ENCODE measurements at places on chromosomes 4 and X.

DNA sequence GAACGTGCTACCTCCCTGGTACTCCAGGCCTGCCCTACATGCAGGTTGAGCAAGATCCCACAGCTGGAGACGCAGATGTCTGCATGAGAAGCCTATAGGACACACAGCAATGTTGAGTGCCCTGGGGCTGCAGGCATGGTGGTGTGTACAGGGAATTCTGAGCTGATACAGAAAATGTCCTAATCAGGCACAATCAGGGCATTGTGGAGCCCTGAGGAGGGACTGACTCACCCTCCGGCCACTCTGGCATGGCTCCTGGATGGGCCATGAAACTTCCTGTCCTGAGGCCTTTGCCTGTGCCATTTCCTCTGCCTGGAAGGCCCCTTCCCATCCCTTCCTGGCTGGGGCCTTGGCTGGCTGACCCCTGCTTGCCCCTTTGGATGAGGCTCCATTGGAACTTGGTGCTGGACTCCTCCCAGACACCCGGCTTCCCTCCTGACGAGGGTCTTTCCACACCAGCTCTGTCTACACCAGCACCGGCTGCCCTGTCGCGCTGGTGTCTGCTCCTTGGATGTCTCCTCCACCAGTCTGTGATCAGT lies 16.7 kb upstream of the AFAP1 start:
- DNase-seq, result no peak

DNA sequence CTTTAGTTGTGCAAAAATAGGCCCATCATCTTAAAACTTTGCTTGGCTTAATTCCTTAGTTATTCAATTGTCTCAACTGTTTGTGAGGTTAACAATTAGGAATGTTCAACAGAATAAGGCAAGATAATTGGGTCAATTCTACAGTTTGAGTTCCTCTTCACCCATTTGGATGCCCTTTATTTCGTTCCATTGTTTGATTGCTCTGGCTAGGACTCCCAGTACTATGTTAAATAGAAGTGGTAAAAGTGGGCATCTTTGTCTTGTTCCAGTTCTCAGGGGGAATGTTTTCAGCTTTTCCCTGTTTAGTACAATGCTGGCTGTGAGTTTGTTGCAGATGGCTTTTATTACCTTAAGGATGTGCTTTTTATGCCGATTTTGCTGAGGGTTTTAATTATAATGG lies 761.5 kb upstream of the GRIA3 start:
- DNase-seq, result no peak

GRCh38 chr4:78656968-78657445 lies 105.4 kb downstream of the ANXA3 start:
- no peak for DNase-seq

GRCh38 chr4:58760737-58761136 lies 1650.6 kb upstream of the IGFBP7 start:
- DNase-seq, result peak; percentile 7

GRCh38 chr4:132824761-132825160 lies 324.3 kb upstream of the PCDH10 start:
- no peak for DNase-seq

DNA sequence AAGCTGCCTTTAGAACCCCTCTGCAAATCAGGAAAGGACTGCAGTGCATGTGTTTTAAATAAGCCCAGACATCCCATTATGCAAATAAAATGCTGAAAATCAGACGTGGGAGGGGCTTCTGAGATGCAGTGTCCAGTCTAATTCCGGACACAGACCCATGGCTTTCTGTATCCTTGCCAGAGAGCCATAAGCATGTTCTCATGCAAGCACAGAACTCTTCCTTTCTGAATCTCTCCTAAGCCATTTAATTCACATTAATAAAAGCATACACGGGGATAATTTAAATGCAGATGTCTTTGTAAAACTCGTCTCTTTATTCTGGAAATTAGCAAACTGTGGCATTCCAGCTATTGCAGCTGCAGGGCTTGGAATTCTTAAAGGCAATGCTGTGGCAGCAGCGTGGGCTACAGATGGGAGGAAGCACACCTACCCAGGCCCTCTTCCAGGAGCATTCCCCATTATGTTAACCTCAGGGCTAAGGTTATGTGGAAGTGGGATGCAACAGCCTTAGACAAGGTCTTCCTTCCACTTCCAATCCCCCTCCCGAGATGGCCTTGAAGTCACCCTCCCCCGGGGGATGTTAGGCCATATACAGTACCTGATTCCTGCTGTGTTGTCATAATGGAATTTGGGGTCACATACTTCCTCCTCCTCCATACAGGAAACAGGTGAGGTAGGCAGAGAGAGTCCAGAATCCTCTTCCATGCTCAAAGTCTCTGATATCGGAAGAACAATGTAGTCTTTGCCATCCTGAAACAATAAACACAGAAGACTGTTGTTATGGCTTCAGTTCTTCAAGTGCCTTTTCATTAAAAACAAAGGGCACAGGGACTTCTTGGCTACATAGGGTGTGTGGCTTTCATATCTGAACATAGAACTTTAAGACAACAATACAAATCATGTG lies 38.1 kb downstream of the KDR start:
- peak; percentile 70 for DNase-seq

GRCh38 chr4:10333942-10334341 lies 123.3 kb downstream of the ZNF518B start:
- no peak for DNase-seq

- no peak for DNase-seq
These were observed 9.9 kb downstream of the L1CAM start for GRCh38 chrX:153876112-153876491.

DNA sequence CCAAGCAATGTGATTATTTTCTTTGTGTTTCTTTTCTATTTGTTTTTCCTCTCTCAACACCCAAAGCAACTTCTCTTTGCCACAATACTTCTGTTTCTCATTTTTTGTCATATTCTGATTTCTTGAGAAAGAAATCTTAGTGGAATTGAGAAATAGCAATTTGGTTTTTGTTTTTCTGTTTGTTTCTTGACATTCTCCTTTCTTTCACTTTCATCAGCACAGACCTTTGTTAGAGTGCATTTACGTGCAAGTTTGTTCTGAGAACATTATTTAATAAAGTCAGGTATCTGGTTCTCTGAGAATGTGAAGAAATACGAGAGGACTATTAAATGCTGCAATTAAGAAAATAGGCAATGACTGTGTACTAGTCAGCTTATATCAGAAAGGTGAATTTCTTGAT lies 608.1 kb upstream of the AADAT start:
- DNase-seq, result no peak

GRCh38 chr4:96149894-96150293 lies 310.0 kb downstream of the PDHA2 start:
- peak; percentile 34 for DNase-seq

- DNase-seq, result no peak
These were observed 28.0 kb downstream of the HNRNPDL start for GRCh38 chr4:82402196-82402775.

DNA sequence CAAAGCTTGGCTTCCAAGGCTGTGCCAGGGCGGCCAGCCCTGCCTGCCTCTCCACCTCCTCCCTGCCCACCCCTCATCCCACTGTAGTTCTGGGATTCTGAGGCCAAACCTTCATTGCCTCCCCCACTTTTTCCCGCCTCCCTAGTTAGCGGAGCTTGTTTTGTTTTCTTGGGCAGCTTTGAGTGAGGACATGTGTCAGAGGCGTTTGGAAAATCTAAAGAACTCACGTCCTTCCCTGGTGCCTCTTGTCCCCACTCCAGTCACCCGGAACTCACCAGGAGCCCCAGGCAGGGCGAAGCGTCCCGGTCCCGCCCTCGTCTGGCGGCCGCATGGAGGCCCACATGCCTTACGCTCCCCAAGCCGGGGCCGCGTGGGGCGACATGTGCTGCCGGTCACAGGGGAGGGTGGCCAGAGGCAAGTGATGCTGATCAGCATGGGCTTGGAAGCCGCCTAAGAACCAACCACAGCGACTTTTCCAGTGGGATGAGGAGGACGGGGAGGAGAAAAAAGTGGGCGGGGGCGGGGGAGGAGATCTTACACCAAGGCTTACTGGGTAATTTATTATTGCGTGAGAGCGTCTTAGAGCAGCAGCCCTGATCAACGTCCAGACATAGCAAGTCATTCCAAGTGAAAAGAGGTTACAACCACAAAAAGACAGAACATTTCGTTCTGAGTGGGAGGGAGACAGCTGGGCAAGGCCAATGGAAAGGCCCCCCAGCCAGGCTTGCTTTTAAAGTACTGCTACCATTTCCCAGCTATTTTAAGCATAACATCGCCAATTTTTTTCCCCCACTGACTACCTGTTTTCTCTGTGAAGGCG lies 48.5 kb downstream of the PRPS1 start:
- DNase-seq, result no peak

GRCh38 chrX:2689773-2690666 lies 1.1 kb upstream of the CD99 start:
- DNase-seq, result no peak

- DNase-seq, result no peak
These were observed 208.7 kb downstream of the PDGFC start for GRCh38 chr4:156762851-156763250.

Data from putamen (tissue), 1 donor.